CD4-positive, alpha-beta T cell treated with Interferon gamma for 1 hour (primary cell): ENCODE measurements at places on chromosomes 3 and 15.

- peak; percentile 26 for DNase-seq
Measured at GRCh38 chr3:47283193-47283537, 421 bp downstream of the KLHL18 start.

DNA sequence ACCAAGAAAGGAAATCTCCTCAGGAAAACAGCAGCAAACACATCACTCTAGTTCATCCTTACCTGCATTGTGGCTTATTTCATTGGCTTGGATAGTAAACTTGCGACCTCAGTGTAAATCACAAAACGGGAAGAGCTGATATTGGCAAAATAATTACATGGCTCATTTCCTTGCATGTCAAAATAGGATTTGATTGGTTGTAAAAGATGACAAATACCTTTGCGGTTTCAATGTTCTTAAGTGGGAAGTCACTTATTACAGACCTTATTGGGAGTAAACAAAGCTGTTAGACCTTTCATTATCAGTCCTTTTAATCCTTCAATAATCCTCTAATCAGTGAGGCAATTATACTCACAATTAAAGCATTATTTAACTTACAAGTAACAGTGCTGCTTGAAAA, 590.6 kb downstream of the MAGI1 start:
- no peak for DNase-seq

GRCh38 chr15:88719654-88720053, 80.8 kb downstream of the ISG20 start:
- no peak for DNase-seq

DNA sequence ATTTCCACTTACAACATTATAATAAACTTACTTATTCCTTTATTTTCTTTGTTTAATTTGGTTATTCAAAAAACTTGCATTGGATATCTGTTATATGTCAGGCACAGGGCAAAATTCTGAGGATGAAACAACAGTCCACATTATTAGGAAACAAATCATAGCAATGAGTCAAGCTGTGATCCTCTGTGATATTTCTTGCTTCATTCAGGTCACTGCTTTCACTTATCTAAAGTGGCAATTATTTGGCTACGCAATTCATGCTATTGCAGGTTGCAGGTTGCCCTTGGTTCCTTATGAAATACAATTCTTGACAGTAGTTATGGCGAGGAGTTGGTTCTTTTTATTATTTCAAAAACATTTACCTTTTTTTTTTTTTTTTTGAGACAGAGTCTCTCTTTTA, 66.4 kb upstream of the CNTN6 start:
- no peak for DNase-seq

DNA sequence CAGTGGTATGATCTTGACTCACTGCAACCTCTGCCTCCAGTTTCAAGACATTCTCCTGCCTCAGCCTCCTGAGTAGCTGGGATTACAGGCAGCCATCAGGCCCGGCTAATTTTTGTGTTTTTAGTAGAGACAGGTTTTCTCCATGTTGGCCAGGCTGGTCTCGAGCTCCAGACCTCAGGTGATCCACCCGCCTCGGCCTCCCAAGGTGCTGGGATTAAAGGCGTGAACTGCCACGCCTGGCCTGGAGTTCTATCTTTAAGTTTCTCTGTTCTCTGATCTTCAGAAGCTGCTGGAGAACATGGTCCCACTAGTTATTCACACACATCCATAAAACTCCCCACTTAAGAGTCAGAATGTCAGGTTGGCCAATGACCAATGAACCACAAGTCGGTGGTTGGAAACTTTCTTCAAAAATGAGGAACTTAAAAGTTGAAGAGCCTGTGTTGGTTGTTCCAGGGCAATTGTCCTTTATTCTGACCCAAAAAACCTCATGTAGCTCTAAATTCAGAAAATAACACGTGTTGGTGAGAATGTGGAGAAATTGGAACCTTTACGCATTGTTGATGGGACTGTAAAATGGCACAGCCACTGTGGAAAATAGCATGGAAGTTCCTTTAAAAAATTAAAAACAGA, 55.9 kb upstream of the PIK3CB start:
- DNase-seq: peak; percentile 28

- DNase-seq: no peak
Measured at GRCh38 chr15:63243776-63244175, 33.6 kb upstream of the APH1B start.

- no peak for DNase-seq
Measured at GRCh38 chr15:78438619-78439285, 736 bp downstream of the IREB2 start.

DNA sequence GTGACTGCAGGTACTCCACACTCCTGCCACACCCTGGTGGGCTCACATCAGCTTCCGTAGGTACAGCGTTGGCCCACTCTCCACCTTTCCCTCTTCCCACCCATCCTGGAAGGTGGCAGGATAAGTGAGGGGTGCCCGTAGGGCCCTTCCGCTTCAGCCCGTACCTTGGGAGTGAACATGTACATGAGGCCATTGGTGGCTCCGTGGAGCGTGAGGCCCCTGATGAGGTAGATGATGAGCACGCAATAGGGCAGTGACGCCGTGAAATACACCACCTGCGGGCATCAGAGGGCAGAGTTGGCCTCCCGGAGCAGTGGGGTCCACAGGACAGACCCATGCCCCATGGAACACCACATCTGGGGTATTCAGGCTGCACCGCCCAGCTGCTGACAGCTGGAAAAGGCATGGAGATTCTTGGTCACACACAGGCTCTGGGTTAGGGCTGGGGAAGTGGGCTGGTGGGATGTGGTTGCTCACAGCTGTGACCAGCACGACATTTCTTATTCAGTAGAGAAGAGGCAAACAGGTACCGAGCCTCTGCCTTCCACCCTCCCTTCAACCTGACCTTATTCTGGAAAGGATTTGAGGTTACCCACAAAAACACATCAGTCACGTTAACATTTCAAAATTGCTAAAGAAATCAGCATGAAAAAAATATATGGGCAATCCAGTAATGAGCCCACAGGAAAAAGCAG, 23.8 kb downstream of the SLC6A20 start:
- no peak for DNase-seq

DNA sequence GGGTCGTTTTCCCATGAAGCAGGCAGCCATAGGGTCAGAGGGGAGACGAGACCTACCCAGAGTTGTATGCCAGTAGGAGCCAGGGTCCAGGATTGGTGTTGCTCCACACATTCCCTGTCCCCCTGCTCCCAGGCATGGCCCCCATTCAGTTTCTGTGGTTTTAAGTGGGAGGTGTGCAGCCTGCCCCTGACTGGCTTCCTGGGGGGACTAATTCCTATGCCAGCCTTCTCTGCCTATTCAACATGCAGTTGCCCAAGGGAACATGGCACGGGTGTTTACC, 126.3 kb downstream of the EEFSEC start:
- DNase-seq: no peak

DNA sequence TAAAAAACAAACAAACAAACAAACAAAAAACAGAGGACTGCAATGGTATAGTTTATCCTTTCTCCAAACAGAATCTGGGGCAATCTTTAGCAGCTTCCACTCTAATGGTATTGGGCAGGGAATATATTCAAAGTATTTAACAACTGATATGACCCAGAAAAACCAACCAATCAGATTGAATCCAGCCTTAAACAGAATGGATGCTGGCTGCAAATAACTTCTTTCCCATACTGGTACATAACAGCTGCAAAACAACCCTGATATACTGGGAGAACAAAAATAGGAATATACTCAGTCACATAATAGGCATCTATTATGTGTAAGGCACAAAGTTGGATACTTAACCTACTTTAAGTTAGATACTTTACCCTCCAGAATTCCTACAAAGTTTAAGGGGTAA, 49.1 kb downstream of the UBR1 start:
- DNase-seq: no peak

GRCh38 chr3:11534793-11535101, 109.0 kb downstream of the VGLL4 start:
- DNase-seq: no peak
